KBM-7 (cell line): ENCODE measurements at places on chromosomes 6 and 20.

DNA sequence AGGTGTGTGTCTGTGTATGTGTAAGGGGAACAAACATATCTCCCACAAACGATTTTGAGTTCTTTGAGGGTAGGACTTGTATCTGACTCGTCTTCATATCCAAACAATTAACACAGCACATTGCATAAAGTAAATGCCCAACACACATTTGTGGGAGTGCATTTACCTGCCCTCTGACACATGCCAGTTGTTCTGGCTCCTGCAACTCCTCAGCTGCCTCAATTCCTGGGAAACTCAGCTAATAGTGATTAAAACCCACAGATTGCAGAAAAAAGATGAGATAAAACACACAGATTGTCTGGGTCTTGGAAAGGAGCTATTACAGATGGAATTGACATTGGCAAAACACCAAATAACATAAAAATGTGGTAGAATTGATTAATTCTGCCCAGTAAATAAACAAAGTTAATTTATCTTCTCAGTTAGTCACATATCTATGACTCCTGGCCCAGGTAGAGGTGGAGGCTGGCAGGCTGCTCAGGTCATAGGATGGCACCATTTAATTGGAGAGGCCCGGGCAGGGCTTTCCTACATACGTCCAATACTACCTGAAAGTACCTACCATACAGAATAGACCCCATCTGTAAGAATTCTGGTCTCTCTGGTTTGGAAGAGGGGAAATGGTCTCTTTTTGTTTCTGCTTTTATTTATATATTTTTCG lies 71.5 kb upstream of the IFNGR1 start:
- no peak for DNase-seq

- DNase-seq = no peak
Observed at GRCh38 chr6:169188051-169188470, 65.6 kb downstream of the THBS2 start.

- DNase-seq = no peak
Observed at GRCh38 chr6:87074101-87074621, 20.7 kb downstream of the CGA start.

GRCh38 chr20:53304146-53304545 lies 289.5 kb downstream of the ZNF217 start:
- DNase-seq = no peak

DNA sequence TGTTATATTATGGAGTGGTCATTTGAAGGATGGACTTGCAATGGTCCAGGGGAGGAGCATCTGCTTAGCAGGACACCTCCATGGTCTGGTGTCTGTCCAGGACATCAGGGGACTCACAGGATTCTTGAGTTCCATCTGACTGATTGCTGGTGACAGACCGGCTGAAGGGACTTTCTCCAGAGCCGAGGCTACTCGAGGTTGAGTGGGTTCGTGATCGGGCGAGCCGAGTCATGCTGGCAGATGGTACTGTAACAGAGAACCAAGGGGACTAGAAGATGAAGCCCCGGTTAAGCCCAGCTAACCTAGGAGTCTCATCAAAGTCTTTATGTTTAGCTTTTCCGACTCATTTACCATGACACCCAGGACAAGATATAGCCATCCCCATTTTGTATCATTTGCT lies 7.5 kb upstream of the SLA2 start:
- no peak for DNase-seq

GRCh38 chr6:43036712-43037111 lies 15.3 kb downstream of the RRP36 start:
- DNase-seq = no peak
